ENCODE measurements at places on chromosomes 1 and 21. TPM values are rescaled to one million over a fixed set of nuclear protein-coding genes. Genes with fewer than 3 reads are reported as not detected.

Gene MNDA
- total RNA-seq = not detected

Gene POGZ
- 20.2 TPM for total RNA-seq

Gene CYP4A11
- not detected for total RNA-seq

Gene GPR25
- not detected for total RNA-seq

Gene OPRD1
- 0.06 TPM for total RNA-seq

Gene AMPD1
- total RNA-seq = not detected

Gene SH2D2A
- total RNA-seq = 5.2 TPM

Gene MPL
- total RNA-seq = not detected

Gene NPR1
- total RNA-seq = 0.92 TPM

Gene ADCY10
- total RNA-seq = 0.08 TPM

Gene TNN
- not detected for total RNA-seq

Gene ANGPTL3
- total RNA-seq = not detected

Gene EPHA2
- total RNA-seq = 104 TPM

Gene COL16A1
- 5.8 TPM for total RNA-seq

Gene TPTE
- total RNA-seq = not detected

Gene ADGRL2
- total RNA-seq = 12.2 TPM

Gene ADAM30
- not detected for total RNA-seq

Gene ARHGAP29
- total RNA-seq = 13.8 TPM

Gene IL22RA1
- 4.7 TPM for total RNA-seq

Gene MYBPH
- not detected for total RNA-seq

Gene CCDC27
- total RNA-seq = not detected

Gene GPR137B
- total RNA-seq = 17.4 TPM

Gene IL24
- total RNA-seq = 0.33 TPM

Gene AMY2A
- total RNA-seq = not detected

Gene IGSF21
- not detected for total RNA-seq

Gene TRIM67
- 0.21 TPM for total RNA-seq

Gene OR2G6
- not detected for total RNA-seq

Gene MAPKAPK2
- 65.7 TPM for total RNA-seq

Gene ASCL5
- total RNA-seq = 0.08 TPM

Gene GNAT2
- not detected for total RNA-seq

Gene RCSD1
- total RNA-seq = 0.08 TPM

Gene ZNF124
- 4.5 TPM for total RNA-seq

Gene MTARC2
- total RNA-seq = 11.5 TPM

Gene RXRG
- not detected for total RNA-seq

Gene C1QB
- total RNA-seq = not detected

Gene SLC1A7
- total RNA-seq = not detected

Gene PIK3R3
- total RNA-seq = 1.1 TPM

Gene UBL4B
- not detected for total RNA-seq

Gene APP
- 291 TPM for total RNA-seq
